Amniotic epithelial cell (primary cell): ENCODE measurements at places on chromosomes 3 and 15.

DNA sequence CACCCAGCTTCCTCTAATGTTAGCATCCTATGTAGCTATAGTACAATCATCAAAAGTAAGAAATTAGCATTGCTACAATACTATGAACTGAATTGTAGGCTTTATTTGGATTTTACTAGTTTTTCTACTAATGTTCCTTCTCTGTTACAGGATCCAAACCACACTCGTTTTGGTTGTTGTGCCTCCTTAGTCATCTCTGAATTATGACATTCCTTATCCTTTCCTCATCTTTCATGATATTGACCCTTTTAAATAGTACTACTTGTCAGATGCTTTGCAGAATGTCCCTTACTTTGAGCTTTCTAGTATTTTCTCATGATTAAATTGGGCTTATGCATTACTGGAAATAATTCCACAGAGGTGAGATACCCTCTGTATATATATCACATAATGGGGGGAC is 265.4 kb downstream of the VPS13C start:
- DNase-seq = peak; percentile 1

GRCh38 chr15:59686389-59686788 is 2.7 kb downstream of the BNIP2 start:
- DNase-seq = no peak

DNA sequence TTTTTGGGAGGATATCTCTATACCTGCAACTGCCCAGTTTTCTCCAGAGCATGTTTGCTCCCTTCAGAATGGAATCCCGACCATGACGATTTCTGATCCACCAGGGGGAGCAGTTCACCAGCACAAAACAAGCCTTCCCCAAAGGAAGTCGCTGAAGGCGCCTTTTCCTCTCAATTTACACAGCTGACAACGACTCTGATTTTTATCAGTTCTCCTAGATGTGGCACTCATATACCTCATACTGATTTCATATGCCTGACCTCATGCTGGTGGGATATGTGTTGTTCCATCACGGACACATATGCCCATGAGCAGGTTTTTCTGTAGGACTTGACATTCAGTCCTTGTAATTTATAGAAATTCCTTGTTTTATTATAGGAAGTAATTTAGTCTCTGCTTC is 1028.2 kb downstream of the MCTP2 start:
- DNase-seq = peak; percentile 73

GRCh38 chr3:134879990-134880389 is 84.9 kb downstream of the EPHB1 start:
- DNase-seq = no peak

DNA sequence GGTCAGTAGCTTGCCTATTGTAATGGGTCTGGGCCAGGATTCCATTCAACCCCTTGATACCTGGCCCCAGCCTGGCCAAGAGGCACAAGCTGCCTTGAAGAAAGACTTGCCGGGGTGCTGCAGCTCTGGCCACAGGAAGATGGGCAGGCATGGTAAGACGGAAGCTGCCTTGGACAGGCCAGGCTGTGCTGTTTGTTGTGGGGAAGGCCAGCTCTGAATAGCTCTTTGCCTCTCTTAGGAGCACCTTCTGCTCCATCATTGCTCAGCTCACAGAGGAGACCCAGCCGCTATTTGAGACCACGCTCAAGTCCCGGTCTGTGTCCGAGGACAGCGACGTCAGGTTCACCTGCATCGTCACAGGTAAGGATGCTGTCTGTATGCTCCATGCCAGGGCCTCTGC is 10.1 kb downstream of the ALPK3 start:
- no peak for DNase-seq

DNA sequence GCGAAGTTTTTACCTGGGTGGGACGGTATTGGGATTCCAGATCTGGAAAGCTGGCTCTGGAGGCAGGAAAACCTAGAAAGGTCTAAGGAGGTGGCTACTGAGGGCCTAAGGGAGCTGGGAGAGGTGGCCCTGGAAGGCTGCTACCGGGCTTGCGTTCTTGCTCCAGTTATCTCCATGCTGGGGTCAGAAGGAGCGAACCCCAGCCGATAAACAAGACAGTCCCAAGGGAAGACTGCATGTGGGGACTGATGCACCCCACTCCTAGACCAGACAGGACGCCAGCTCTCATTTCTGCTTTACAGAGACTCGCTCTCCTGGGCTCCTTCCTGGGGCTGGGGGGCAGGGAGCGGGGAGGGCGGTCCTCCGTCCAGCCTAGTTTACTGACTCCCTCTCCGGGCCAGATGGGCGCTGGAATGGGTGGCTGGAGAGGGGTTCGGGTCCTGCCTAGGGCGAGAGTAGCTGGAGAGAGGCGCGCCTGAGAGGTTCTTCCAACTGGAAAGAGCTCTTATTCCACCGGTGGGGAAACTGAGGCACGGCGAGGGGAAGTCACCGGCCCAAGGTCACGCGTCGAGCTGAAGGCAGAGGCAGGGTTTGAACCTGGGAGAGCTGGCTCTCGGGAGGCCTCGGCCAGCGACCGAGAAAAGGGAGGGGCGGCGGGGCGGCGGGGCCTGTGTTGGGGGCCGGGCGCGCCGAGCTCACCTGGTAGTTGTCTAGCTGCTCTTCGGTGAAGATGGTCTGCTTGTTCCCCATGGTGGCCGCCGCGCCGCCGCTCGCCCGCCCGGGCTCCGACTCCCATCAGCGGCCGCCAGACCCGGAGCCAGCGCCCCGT is 565 bp downstream of the CIB2 start:
- no peak for DNase-seq

- peak; percentile 98 for DNase-seq
Measured at GRCh38 chr3:120498556-120499346, 48.0 kb upstream of the FSTL1 start.

- no peak for DNase-seq
Measured at GRCh38 chr3:192817506-192817905, 90.2 kb upstream of the FGF12 start.

- DNase-seq = no peak
Measured at GRCh38 chr3:11479221-11479620, 164.5 kb downstream of the VGLL4 start.

DNA sequence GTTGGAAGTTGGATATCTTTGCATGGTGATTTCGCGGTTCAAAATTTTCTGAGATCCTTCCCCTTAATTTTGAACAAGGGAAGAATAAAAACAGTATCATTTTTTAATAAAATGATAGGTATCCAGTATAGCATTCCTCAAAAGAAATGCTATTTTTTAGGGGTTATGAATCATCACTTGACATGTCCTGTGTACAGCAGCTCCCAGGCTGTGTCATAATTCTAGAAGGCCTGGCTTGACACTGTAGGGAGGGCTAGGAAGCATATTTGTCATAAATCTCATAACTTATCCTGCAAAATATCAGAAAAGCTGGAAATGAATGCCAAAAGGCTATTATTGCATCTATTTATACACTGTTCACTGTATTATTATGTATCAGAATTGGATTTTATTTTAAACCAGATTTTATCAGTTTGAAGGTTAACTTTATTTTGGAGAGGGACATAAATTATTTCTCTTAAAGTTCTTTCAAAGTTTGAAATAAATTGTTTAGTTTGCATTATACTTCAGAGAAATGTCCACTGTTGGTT is 539.1 kb upstream of the ROBO2 start:
- peak; percentile 25 for DNase-seq

GRCh38 chr3:145798696-145799537 is 362.1 kb downstream of the PLOD2 start:
- DNase-seq = no peak

- DNase-seq = peak; percentile 49
Measured at GRCh38 chr3:101813817-101814440, 34.9 kb downstream of the NXPE3 start.

DNA sequence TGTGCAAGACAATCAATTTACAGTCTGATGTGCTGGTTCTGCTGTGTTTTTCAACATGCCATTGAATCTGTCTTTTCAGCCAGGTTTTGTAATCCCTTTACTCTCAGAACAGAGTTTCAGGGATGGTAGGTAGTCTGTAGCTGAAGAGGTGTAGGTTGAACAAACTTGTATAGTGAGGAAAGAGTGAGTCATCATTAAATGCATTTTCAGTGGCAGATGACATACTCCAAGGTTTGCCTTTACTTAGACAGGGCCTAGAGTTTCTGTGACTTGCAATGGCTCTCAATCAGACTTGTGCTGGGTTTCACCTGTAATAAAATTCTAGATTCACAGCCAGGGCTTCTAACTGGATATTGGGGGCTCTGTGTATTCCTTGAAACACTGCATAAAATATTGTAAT is 94.6 kb downstream of the CYP19A1 start:
- no peak for DNase-seq

GRCh38 chr3:177443469-177443868 is 246.2 kb upstream of the TBL1XR1 start:
- peak; percentile 40 for DNase-seq

- no peak for DNase-seq
Measured at GRCh38 chr3:176351408-176351807, 845.9 kb downstream of the TBL1XR1 start.

GRCh38 chr15:70815604-70816003 is 38.4 kb downstream of the LARP6 start:
- no peak for DNase-seq

GRCh38 chr15:40859206-40859851 is 14.7 kb downstream of the RHOV start:
- peak; percentile 74 for DNase-seq

GRCh38 chr15:88739541-88739940 is 63.7 kb upstream of the ACAN start:
- DNase-seq = no peak

GRCh38 chr15:74228723-74229081 is 7.4 kb upstream of the CCDC33 start:
- no peak for DNase-seq

DNA sequence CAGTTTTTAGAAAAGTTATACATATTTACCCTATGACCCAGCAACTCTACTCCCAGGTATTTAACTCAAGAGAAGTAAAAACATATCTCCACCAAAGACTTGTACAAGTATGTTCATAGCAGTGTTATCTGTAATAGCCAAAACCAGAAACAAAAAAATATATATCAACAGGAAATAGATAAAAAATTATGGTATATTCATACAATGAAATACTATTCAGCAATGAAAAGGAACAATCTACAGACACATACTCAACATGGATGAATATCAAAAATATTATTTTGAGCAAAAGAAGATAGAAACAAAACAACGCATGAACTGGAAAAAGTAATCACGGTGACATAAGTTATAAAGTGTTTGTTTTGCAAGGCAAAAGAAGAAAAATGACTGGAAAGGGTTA is 72.4 kb downstream of the VPS13C start:
- DNase-seq = no peak

GRCh38 chr3:104291878-104292277 is 1074.8 kb upstream of the ALCAM start:
- no peak for DNase-seq
